ENCODE measurements at places on chromosomes 12 and 14.
A peak's percentile ranks its signal among the peaks of the same experiment; 100 is the strongest.

GRCh38 chr12:80776706-80777105 lies 60.0 kb downstream of the MYF5 start:
- DNase-seq, result no peak

DNA sequence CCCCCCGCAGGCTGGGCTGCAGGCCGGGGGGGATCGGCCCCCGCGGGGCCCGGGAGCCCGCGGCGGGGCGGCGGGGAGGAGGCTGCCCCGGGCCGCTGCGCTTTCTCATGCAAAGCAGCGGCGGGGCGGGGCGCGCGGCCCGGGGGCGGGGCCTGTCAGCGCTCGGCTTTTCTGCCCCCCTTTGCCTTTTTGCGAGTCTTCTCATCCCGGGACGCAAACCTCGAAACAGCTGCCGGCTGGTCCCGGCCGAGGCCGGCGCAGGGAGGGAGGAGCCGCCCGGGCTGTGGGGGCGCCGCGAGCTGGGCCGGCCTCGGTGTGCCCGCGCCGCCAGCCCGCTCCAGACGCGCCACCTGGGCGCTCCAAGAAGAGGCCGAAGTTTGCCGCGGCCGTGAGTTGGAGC lies at the start of gene FZD10:
Gene FZD10 (plus strand): TSS at position 198 of the 400 bp plus-strand sequence. CDS start 479 bp downstream, outside the sequence.
- DNase-seq, result peak; percentile 83

GRCh38 chr12:93798279-93799151 lies 121.3 kb downstream of the CRADD start:
- DNase-seq, result no peak

DNA sequence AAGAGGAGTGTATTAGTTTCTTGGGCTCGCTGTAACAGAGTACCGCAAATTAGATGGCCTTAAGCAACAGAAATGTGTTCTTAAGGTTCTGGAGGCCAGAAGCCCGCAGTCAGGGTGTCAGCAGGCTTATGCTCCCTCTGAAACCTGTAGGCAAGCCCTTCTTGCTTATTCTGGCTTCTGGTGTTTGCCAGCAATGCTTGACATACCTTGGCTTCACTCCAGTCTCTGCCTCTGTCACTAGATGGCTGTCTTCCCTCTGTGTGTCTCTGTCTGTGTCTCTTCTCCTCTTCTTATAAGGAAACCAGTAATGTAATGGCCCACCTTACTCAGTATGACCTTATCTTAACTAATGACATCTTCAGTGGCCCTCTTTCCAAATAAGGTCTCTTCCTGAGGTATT lies 85.1 kb downstream of the DERA start:
- DNase-seq, result no peak

DNA sequence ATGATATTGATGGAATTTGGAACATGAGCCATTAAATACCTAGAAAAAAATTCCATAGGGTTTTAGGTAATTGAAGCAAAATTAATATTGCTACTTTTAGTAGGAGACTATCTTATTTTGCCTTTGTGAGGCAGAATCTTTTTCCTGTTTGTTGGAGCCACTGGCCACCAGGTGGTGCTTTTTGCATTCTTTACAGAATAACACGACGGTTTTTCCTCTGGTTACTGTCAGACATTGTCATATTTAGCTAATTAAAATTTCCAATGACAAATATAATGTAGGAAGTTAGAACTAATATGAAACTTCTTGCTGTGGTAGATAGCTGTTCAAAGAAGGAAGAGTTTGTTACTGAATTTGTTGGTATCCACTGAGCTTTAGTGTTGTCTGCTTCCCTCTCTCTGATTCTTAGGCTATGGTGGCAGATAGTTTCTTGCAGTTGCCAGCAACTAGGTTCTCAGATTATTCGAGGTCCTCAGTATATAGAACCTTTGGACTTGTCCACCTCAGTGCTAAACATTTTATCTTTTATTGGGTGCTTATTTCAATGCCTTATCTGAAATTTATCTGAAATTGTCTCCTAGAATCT lies 25.7 kb downstream of the RAB21 start:
- DNase-seq, result no peak

DNA sequence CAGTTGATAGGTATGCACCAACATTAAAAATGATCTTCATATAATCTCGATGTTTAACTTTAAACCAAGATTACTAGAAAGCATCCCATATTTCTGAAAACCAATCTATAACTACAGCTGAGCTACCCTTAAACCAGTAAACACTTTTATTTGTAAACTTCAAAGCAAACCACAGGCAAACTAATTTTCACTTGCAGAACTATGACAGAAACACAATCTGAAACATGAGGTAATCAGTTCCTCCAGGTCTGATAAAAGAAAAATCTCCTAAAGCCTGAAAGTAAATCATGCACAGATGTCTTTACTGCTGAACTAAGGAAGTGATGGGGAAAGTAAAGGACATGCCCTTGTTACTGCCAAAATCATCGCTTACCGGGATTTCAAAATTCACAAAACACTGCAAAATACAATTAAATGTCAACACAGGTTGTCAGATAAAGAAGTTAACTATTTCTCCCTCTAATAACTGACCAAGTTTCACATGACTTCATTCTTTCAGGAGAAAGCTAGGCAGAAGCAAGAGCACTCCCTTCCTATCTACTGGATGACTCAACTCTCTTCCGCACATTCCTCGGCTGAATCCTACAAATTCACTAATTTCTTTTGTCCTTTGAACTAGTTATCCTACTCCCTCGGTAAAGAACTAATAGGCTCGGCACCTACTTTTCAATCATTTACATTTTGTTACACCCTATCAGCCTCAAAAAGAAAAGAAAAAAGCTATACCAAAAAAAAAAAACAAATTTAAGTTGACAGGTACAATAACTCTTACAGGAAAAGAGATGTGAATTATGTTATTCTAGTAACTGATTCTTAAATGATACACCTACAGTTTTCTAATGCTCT lies 1.4 kb downstream of the EEA1 start:
- DNase-seq, result no peak

DNA sequence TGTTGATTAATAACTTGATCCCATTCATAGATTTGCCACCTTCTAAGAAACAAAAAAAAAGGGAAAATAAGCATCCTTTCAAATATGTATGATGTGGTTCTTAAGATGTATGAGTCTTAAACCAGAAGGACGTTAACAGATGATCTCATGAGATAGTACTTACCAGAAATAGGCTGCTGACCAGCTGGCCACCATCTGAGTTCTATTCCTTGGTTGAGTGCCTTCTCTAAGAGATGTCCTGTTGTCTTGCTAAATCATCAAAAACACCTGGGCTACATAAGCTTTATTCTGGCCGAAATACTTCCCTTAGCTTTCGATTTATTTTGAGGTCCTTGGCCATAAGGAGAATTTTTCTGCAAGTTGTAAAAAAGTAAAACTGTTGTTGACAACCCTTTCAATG lies 55.6 kb downstream of the GPR65 start:
- no peak for DNase-seq

- no peak for DNase-seq
Measured at GRCh38 chr12:9607716-9608115, at the start of gene KLRB1. KLRB1 (minus strand) TSS chr12:9607916; CDS start chr12:9607839, 77 bp downstream.

All from aorta (tissue), 5 donors.